Stimulated activated naive CD8-positive, alpha-beta T cell treated with anti-CD3 and anti-CD28 coated beads, Interleukin-15, Interleukin-2, amounts not matched to agents 100 U/mL and 50 U/mL, for 24 hours (primary cell): ENCODE measurements at places on chromosomes 2 and 18.

DNA sequence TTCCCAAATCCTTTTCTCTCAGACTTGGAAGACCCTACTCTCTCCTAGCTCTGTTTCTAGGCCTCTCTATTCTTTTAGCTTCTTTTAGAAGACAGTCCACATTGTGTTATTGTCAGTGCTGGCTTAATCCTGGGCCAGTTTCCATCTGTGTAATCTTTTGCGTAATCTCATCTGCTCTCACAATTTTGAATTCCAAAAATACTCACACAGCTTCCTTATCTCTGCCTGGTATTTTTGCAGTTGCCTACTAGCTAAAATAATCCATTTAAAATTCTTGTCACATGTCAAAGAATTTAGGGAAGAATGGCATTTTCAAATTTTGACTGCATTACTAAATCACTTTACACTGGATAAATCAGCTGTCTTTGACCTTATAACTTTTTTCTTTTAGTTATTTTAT is 200.6 kb upstream of the MEX3C start:
- no peak for DNase-seq

DNA sequence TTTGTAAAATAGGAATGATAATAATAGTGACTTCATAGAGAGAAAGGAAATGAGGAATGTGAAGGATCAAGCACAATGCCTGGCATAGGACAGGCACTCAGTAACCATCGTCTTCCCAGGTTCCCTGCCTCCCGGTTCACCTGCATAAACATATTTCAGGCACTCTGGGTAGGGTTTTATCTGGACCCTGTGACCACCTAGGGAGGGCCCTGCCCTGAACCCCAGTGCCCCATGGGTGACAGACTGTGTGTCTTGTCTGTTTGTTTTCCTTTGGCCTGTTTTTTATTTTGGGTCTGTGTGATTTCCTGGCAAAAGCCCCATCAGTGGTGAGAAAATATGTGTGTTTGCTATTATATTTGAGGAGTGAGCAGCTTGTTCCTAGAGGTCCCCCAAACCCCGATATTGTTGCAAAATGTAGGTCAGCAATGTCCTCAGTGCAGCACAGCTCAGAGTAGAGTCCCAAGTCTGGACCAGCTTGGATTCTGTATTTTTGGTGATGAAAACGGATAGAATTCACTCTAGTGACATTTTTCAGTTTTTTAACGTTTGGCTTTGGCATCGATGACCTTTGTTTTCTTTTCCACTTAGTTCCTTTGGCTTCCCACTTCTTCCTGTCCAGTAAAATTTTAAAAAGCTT is 9.6 kb upstream of the NT5C1B start:
- no peak for DNase-seq

- no peak for DNase-seq
These were observed 570 bp upstream of the ECEL1 start for GRCh38 chr2:232488097-232488711.

- DNase-seq: no peak
These were observed 37.2 kb downstream of the YES1 start for GRCh38 chr18:774811-775210.

DNA sequence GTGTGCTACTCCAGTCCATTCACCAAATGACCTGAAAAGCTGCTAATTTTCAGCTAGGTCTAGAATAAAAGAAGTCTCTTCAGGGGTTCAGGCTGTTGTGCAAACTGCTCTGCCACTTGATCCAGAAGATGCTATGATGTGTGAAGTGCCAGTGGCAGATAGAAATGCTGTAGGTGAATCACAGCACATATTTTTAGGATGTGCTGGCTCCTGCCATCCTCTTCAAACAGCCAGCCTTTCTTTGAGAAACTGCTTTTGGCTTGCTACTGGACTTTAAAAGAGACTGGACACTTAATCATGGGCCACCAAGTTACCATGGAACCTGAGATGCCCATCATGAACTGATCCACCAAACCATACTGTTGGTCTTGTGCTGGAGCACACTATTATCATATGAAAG is 322.1 kb downstream of the EN1 start:
- no peak for DNase-seq

DNA sequence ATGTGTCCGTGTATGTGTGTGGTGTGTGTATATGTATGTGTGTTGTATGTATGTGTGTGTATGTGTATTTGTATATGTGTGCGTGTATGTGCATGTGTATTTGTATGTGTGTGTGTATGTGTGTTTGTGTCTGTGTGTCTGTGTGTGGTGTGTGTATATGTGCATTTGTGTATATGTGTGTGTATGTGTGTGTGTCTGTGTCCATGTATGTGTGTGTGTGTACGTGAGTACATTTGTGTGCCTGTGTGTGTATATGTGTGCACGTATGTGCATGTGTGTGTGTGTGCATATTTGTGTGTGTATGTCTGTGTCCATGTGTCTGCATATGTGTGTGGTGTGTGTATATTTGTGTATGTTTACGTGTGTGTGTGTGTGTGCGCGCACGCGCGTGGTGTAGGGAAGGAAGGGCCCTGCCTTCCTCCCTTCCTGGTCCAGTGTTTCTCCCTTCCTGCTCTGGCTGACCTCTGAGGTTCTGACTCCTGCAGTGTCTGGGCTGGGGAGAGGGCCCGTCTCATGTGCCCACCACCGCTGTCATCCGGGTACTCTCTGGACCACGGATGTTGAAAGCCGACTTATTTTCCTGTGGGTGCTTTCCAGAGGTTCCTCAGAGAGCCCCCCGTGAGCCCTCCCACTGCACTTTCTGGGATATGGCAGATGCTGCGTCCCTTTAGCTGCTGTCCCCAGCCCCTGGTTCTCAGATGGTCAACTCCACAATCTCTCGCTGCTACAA is 209.5 kb downstream of the DYSF start:
- no peak for DNase-seq

GRCh38 chr2:23772684-23773083 is 154.2 kb downstream of the ATAD2B start:
- no peak for DNase-seq

DNA sequence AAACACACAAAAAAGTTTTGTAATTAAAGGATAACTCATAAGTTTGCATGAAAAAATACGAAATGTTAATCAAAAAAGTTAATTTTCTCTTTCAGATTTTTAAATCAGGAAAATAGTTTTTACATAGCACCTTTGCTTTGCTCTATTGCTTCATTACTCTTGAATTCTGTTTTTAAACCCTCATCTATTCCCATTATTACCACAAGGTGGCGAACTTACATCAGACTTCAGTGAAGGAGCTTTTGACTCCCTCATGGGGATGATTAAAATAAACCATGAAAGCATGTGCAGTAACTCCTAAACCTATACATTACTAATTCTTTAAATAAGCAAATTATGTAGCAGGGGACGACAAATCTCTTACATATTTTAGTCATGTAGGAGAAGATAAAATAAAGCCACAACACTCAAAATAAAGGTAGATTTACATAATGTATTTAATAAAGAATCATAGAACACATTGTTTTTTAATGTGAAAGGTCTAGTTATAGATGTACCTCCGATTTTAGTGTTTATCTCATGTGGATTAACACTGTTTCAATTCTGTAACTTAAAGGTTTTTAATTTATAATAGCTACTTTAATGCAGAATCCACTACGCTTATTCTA is 105.2 kb downstream of the NETO1 start:
- no peak for DNase-seq

DNA sequence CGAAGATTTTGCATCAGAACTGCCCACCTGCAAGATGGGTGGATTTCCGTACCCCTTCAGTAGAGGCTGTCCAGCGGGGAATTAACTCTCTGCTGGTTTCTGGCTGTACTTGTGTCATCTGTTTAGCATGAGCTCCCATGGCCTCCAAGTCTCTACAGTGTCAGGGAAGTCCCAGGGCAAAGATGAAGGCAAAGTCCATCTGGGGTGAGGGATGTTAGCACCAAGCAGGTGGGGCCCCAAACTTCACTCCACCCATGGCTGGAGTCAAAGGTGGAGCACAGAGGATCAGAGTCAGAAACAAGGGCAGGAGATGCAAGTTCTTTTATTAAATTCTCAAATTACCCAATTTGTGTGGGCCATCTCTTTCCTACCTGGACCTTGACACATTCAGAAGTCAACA is 78.0 kb downstream of the TNFRSF11A start:
- no peak for DNase-seq

DNA sequence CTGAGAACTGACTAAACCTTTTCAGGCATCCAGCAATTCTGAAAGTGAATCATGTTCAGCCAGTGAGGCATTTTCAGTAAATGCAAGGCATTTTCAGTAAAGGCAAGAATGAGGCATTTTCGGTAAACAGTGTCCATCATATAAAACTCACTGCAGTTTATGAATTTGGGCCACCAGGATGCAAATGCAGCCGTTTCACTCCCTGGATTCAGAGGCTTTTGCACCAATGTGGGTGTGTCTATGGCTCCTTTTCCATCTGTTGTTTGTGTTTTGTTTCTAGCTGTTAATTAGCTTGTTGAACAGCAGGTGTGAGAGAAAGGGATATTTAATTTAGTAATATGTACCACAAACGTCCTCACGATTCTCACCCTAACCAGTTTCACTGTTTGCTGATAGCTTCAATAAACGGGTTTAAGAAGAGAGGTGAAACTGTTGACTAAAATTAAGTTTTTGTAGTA is 116.3 kb upstream of the PGAP1 start:
- DNase-seq: no peak

DNA sequence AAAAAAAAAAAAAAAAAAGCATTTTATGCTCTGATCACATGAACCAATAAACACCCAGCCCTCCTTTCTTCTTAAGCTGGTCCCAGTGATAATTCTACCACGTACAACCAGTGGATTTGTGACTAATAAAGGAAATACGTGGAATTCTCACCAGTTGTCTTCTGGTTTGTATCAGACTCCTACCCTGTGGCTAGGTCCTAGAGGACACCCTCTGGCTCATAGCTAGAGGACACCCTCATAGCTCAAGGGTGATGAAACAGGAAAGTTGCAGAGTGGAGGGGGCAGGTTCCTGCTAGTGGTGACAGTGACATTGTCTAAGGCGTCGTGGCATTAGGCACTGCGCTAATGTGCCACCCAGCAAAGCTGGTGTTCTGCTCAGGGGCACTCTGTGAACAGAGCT is 167.8 kb downstream of the BCL11A start:
- no peak for DNase-seq

- DNase-seq: no peak
These were observed 258.3 kb upstream of the SOX11 start for GRCh38 chr2:5433855-5434254.

GRCh38 chr18:3410273-3410672 is 39.7 kb upstream of the TGIF1 start:
- DNase-seq: no peak

DNA sequence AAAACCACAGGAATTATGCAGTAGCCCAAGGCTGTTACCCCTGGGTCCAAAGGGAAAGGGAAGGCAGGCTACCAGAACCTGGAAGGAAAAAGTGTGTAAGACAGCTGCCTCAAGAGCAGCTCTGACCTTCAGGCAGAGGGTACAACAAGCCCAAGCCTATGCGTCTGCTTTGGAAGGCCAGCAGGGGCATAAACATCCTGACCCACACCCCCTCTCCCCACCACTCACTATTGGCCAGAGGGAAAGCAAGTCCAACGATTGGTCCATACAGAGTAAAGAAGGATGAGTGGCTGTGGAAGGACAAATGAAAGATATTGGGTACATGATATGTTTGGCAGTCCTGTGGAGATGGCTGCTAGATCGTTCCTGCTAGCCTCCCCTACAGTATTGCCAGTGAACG is 227.6 kb upstream of the HNRNPA3 start:
- DNase-seq: no peak

DNA sequence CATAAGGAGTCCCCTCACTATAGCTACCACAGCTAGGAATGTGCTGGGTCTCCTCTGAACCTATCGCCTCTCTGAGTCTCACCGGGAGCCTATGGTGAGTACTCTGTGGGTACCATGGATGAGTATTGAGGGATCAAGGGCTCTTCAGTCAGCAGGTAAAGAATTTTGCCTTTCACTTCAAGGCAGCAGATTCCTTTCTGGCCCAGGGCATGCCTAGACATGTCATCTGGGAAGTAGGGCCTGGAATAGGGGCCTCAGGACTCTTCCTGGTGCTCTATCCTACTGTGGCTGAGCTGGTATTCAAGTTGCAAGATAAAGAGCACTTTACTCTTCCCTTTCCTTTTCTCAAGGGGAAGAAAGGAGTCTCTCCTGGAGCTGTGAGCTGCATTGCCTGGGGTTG is 85.6 kb upstream of the LHCGR start:
- DNase-seq: no peak

DNA sequence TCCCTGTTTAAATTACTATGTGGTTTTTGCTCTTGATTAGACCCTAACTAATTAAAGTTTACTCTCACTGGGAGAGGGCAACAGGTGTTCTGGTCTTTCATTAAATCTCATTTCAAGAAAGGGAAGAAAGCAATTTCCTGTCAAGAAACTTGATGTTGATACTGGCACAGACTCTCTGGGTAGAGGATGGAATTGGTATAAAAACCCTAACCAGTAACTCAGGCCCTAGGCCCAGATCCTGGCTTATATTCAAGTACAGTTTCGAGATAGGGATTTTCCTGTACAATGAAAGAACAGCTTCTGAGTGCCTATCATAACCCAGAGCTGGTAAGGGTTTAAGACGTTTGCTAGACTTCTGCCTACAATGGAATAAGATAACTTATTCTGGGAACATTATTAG is 61.6 kb upstream of the ACYP2 start:
- no peak for DNase-seq

DNA sequence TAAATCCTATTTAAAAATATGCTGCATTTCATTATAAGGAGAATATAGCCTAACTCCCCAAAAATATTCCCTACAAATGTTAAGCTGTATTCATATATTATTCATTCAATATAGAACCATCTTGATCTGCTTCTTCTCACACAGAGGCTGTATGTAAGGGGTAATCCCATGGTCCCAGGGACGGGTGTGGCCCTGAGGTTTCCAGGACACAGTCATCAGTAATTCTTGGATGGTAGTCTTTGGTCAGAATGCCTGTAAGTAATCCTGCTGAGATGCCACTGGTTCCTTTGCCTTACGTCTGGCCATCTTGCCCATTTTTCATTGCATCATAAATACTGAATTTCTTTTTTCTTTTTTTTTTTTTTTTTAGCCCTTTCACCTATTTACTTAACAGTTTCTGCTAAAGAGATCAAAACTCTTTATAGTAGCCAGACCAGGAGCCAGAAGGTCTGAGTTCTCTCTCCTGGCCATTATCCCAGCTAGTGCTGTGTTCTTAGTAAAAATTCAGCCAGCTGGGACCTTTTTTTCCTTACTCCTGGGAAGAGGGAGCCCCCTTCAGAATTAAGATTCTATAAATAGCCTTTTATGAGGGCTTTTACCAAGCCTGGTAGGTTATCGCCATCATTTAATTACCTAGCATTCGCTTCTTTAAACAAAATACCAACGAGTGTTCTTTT is 134.9 kb downstream of the SOX11 start:
- no peak for DNase-seq
